ENCODE measurements at places on chromosomes 13 and 19.

GRCh38 chr19:29449371-29449770 is 76.4 kb upstream of the VSTM2B start:
- no peak for DNase-seq

DNA sequence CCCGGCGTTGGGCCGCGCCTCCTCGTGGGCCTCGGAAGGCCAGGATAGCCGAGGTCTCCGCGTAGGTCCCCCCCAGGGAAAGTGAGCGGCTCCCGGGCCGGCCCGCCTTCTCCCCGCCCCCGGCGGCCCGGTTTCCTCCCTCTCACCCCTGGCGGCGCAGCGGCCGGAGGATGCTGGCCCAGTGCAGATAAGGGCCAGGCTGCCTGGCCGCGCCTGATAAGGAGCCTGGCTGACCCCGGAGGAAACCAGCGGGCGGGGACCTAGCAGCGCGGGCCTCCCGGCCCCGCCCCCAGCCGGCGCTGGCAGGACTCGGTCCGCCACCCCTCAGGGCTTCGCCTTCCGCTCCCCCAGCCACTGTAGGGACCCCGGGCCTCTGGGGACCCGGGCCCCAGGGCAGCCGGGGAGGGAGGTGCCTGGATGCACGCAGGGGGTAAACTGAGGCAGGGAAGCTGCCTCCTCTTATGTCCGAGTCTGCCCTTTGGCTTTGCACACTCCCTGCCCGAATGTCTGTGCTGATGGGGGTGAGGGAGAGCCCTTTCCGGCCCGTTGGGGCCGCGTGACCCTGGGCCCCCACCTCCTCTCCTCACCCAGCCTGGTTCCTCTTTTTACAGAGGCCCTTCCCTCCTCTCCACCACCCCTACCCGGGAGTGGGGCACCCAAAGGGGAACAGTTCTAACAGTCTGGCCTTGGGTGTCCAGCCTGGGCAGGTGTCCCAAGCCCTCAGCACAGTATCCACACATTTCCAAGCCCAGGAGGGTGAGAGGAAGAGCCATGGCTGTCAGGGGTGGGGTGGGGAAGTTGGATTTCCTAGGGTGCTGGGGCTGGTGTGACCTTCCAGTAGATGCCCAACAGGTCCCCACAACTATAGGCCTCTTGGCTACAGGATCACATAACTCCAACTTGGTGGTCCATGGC is at the start of gene LYL1:
LYL1 (minus strand) TSS at position 193 of the 915 bp plus-strand sequence. CDS start 1,687 bp downstream, outside the sequence.
- DNase-seq = peak; percentile 82

DNA sequence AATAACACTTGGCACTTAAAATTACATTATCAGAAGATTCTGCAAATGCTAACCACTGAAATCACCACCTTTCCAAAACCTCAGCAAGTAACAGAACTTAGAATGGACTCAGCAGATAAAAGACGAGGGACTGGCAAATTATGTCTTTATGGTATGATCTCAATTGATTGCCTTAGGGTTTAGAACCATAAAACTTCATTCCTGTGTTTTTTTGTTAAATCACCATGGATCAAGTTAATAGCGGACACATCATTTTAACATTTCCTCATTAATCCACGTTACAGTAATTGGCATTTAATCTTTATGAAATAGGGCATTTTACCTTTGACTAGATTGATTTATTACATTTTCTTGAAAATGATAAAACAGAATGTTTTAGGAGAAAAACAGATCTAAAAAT is 2070.3 kb downstream of the PCDH9 start:
- no peak for DNase-seq

GRCh38 chr19:6214881-6215541 is 64.8 kb downstream of the MLLT1 start:
- DNase-seq = no peak

DNA sequence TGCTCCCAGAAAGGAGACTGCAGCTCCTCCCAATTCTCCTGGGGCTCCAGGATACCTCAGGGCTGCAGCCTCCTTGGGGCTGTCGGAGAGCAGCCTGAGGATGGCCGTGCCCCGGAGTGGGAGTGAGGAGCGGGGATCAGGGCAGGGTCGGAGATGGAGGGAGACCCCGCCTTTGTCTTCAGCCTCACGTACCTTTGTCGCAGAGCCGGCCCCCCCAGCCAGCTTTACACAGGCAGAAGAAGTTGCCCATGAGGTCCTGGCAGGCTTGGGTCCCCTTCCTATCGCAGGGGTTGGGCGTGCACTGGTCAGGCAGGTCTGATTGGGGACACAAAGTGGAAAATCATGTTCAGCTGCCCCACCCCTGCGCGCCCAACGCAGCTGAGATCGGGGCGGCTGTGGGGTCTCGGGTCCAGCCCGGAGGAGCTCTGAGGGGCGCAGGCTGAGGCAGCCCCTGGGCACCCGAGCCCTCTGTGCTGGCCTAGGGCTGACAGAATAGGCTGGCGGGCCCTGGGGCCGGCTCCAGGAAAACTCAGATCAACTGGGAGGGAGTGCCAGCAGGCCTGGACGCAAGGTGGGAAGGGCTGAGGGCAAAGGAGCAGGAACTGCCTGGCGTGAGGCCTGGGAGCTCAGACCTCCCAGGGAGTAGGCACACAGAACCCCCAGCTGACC is 24.2 kb downstream of the GAS6 start:
- DNase-seq = no peak

All from AG08396 (cell line).